Activated naive CD4-positive, alpha-beta T cell treated with anti-CD3 and anti-CD28 coated beads, Interleukin-2, amount 50 U/mL, for 72 hours (primary cell): ENCODE measurements at places on chromosomes 3 and 15.

- DNase-seq, result peak; percentile 28
Measured at GRCh38 chr3:130850044-130850797, 43.7 kb upstream of the ATP2C1 start.

DNA sequence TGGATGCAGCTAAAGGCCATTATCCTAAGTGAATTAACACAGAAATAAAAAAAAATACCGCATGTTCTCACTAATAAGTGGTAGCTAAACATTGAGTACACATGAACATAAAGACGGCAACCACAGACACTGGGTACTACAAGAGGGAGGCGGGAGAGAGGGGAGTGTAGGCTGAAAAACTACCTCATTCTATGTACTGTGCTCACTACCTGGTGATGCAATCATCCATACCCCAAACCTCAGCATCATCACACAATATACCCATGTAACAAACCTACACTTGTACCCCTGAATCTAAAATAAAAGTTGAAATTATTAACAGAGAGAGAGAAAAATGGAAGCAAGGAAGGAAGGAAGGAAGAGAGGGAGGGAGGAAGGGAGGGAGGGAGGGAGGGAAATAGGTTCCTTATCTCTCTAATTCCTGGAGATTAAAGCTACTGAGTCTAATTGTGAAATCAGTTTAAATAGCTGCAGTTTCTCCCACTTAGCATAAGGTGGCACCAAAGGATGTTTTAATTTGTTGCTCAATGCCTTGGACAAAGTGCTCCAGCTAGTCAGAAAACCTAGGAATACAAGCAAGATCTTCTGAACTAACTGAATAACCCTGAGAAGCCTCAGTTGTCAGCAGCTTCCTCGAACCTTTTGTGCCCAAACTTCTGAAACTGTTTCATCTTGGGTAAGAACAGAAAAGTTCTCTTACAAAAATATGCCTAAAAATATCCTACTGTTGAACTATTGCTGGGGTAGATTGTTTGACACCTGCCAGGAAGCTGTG lies 79.4 kb upstream of the ATP11B start:
- DNase-seq, result no peak

- DNase-seq, result no peak
Measured at GRCh38 chr3:72903004-72903403, 15.2 kb downstream of the GXYLT2 start.

DNA sequence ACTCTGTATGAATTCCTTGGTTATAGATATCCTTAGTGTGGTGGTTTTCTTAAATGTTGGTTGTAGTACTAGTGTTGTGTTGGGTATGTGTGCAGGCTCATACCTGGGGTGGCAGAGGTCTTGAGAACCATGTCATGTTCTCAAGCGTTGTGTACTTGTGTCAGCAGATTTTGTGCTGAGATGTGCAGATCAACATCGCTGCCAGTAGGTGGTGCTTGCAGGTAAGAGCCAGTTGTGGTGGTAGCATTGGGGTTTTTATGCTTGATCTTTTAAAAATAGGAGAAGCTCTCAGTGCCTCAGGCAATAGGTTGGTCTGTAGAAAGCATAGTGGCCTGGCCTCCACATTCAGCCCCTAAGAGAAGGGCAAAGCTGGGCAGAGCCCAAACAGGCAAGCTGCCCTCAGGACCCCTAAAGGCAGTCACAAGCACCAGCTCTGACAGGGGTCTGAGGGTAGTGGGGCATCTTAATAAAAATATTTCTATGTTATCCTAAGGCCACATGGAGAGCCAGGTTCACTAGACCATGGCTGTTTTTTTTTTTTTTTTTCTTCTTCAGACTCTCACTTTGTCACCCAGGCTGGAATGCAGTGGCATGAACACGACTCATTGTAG lies 164.0 kb downstream of the IL20RB start:
- no peak for DNase-seq

DNA sequence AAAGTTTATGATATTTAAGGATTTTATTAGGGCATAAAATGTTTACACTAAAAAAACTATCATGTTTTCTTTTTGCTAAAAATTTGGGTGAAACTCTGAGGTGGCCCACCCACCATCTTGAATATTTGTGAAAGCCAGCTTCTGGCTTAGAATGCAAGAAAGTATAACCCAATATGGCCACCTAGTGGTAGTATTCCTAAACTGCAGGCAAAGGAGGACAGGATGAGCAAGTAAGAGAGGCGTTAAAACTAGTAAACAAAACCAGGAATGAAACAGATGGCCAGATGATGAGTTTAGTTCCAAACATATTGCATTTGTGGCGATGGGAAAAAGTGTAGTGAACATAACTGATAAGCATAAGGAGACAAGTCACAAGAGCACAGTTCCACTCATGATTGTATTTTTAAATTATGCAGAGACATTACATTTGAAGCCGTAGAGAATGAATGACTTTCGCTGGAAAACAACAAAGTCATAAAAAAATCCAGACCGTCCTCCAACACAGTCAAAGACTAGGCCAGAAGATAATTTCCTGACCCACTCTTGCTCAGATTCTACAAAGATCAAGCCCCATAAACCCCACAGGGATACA lies 103.3 kb upstream of the PRTG start:
- DNase-seq, result peak; percentile 72

DNA sequence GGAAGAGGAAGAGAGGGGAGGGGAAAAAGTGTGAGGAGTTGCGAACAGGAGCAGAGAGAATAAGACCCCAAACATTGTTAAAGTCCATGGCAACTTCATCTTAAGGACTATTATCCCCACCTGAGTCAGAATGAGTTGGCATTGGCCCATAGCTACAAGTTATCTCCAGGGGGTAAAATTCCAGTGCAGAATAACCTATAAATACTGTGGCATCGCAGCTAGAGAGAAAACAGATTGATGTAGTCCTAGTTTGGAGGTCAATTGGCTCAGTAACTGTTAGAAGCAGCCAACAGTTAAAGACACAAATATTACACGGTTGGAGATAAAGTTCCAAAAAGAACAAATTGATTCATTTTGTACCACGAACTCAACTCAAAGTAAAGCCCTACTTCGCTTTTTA lies 313.9 kb upstream of the CCDC54 start:
- DNase-seq, result no peak

- DNase-seq, result no peak
Measured at GRCh38 chr3:70811880-70812279, 499.4 kb upstream of the MDFIC2 start.

- DNase-seq, result no peak
Measured at GRCh38 chr3:123668906-123669305, 84.1 kb upstream of the HACD2 start.

- no peak for DNase-seq
Measured at GRCh38 chr15:47670365-47670764, 46.9 kb upstream of the SEMA6D start.

DNA sequence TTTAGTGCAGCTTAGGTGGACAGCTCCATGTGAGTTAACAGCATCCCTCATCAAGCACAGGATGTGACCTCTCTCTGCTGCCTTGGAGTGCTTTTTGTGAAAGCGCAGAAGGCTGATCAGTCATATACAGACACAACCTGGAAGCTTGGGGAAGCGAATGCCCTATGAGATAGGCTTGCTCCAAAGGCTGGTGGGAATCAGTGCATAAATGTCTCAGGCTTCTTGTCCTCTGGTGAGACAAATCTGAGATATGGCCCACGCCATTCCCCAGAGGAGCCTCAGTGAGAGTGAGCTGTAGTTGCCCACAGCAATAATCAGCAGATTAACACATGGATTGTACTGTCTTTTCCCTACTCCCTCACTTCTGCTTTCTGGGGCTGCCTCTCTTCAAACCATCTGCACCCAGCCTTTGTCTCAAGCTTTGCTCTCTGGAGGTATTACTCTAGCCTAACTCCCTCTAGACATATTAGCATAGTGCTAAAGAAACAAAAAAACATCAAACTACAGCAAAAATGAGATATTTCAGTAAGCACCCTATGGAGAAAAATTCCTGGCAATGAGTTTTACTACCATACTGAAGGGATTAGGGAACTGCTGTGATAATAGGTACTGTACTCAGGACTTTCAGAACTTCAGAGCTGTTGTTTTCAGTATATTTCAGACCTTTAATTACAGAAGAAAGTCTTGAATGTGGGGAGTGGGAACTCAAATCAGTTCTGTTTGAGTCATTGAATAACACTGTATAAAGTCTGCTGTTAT lies 113.7 kb downstream of the OXSM start:
- DNase-seq, result no peak

DNA sequence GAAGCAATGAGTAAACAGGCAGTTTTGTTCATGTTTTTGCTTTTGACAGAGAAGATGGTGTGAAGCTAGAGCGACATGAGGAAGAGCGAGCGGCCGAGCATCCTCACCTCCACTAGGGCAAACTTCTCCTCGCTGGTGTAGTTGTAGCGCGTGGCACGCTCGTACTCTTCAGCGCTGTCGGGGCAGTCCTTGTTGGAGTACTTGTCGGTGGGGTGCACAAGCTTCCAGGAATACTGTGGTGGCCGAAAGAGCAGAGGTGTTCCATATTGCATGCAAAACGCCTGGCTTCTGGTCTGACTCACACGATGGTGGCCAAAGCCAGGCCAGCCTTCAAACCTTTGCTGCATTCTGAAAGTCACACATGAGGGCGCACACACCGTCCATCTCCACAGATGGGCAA lies 54.3 kb downstream of the CYFIP1 start:
- no peak for DNase-seq

GRCh38 chr3:124773351-124774326 lies 43.4 kb downstream of the UMPS start:
- no peak for DNase-seq

DNA sequence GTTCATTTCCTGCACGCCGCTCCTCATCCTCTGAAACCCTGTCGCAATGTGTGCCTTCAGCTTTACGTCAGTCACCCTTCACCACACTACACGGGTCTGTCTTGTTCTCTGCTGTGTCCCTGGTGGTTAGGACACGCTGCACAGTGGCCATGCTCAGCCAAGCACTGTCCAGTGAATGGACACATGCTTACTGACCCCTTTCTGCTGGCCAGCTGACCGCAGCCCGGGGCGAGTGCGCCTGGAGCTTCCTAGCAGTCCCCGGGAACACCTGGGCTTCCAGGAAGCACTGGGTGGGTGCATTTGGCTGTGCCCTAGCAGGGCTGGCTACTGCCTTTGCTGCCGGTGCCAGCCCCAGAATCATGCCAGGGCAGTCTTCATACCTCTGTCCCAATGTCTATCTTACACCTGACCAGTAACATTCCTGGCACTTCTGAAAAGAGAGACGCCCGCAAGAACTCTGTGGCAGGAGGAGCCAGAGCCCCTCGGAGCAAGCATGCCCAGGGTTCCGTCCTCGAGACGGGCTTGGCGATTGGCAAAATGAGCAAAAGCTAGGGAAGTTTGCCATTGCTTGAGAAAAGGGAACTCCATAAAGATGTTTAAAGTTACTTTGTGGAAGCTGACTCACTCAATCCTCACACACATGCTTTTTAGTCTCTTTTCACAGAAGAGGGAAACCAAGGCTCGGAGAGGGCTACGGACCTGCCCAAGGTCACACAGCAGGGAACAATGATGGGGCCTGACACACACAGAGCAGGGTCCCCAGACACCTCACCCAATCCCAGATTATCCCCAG lies 15.7 kb upstream of the ZXDC start:
- DNase-seq, result no peak

- no peak for DNase-seq
Measured at GRCh38 chr3:126305427-126305826, 51.8 kb downstream of the KLF15 start.

DNA sequence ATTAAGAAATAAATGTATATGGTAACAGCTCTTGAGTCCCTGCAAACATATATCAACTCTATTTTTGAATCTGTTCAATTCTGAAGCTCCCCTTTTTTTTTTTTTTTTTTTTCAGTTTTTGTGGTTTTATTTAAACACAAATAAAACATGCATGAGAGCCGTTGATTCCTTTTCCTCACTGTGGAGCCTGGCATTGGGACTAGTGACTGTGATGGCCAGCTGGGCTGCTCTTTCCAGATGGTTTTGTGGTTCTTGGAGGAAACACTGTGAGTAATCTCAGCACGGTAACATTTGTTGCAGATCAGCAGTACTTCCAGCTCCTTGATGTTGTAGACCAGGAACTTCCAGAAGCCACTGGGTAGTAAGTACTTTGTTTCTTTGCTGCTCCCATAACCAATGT lies 15.9 kb downstream of the EMC7 start:
- DNase-seq, result no peak

GRCh38 chr3:123075359-123075758 lies 8.5 kb downstream of the PDIA5 start:
- DNase-seq, result no peak

- DNase-seq, result no peak
Measured at GRCh38 chr15:29018995-29019976, 133.5 kb downstream of the APBA2 start.

DNA sequence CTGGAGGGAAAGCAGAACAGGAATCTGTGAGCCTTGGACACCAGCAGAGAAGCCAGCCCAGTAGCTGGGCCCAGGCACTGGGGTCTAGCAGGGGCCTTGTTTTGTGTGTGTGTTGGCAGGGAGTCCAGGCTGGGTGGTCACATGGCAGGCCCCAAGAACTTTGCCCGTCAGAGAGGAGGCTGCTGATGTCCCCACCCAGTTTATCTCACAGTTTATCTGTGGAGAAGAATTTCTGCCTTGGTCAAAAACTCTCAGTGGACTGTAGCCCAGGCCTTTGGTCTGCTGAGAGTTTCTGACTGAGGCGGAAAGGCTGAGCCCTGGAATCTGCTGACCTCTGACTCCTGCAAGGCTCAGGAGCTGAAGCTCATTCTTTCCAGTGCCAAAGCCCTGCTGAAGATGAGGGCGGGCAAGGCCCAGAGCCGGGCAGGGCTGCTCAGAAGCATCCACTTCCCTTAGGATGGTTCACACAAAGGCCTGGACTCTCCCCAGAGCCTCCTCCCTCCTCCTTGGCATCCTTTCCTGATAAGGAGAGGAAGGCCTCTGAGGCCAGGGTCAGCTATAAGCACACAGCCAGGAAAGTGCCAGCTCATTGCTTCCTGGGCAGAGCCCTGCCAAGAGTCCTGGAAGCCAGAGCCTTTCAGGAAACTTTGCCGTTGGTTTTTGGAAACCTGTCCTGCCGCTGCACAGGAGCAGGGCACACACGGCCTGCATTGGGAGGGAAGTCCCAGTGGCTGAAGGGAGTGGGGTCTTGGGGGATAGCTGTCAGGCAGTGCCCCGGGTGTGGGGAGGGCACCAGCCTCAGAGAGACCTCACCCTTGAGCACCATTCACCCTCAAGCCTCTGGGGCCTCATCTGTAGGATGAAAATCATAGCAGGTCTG lies 37.2 kb upstream of the SLCO2A1 start:
- no peak for DNase-seq

DNA sequence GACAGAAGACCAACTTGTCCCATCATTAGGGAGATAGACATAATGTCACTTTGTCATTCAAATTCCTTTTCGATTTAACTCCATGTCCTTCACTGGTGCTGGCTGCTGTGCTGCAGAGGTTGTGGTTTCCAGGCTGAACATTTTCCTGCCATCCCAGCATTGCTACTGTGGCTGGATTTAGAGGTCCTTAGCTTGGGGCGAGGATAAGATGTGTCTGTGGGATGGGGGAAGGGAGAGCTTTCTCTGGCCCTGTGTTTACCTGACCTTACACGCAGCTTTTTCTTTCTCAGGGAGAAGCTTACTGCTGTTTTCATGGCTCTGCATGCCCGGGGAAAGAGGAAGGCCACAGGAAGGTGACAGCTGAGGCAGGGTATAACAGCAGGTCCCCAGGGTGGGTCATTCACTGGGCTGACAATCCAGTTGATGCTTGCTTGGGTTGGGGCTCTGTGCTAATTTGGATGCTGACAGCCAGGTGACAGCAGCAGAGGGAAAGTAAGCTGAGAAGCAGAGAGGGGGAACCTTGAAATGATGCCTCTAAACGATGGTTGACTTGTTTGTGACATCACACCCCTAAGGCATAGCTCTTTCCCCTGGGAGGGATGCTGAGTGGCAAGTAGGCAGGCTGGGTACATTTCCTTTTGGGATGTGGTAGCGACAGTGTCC lies 326.9 kb upstream of the CTNNB1 start:
- no peak for DNase-seq
